Spleen (tissue), 13 donors: ENCODE measurements at places on chromosomes 4 and X. TPM values are rescaled to one million over a fixed set of nuclear protein-coding genes. Genes with fewer than 3 reads are reported as not detected.

The ZNF827 gene
- total RNA-seq = 19.9 TPM

DNA sequence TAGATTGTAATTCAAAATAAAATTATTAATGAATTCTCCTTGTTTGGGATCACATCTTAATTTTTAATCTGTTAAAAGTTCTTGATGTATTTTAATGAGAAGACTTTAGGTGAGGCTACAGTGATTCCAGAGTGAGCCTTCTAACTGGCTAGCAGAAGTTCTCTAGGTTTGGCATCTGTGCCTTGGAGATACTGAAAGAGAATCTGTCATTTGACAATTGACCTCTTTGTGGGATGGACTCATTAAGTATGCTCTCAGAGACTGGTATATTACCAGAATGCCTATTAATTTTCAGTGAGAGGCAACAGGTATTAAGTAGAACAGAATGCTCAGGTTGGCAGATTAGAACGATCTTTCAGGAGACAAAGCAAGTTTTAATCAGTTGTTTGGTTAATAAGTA, 10.2 kb downstream of the CCNG2 start:
- H3K27me3 ChIP-seq = no peaks in the 10 kb centered on the region
- H3K36me3 ChIP-seq = peaks cover 86% of the 10 kb centered on the region
- DNase-seq = no peak

The USP51 gene
- total RNA-seq = 4.3 TPM

The GC gene
- not detected for total RNA-seq

- peaks cover 30% of the 10 kb centered on the region for H3K4me1 ChIP-seq
- no peak overlapping the region for H3K4me3 ChIP-seq
- H3K27me3 ChIP-seq = no peaks in the 10 kb centered on the region
- no peak overlapping the region for H3K27ac ChIP-seq
Measured at GRCh38 chr4:185778307-185778706, 33.7 kb downstream of the SORBS2 start.

DNA sequence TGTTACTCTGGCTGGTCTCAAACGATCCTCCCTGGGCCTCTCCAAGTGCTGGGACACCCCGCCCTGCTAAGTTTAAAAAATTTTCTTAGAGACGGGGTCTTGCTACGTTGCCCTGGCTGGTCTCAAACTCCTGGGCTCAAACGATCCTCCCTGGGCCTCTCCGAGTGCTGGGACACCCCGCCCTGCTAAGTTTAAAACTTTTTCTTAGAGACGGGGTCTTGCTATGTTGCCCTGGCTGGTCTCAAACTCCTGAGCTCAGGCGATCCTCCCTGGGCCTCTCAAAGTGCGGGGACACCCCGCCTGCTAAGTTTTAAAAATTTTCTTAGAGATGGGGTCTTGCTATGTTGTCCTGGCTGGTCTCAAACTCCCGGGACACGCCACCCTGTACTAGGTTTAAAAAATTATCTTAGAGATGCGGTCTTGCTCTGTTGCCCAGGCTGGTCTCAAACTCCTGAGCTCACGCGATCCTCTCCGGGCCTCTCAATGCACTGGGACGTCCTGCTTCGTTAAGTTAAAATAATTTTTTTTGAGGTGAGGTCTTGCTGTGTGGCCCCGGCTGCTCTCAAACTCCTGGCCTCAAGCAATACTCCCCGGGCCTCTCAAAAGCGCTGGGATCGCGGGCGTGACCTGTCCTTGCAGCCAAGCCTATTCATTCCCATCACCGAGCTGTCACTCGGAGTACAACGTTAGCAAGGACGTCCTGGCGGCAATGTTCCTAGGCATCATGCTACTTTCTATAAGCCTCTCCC, 1.1 kb downstream of the SLC25A6 start:
- H3K27ac ChIP-seq = peak overlapping the region; percentile 99
- H3K36me3 ChIP-seq = peaks cover 47% of the 10 kb centered on the region
- H3K4me3 ChIP-seq = peak overlapping the region; percentile 100
- peak; percentile 88 for DNase-seq
- peaks cover 68% of the 10 kb centered on the region for H3K4me1 ChIP-seq
- H3K27me3 ChIP-seq = no peaks in the 10 kb centered on the region

DNA sequence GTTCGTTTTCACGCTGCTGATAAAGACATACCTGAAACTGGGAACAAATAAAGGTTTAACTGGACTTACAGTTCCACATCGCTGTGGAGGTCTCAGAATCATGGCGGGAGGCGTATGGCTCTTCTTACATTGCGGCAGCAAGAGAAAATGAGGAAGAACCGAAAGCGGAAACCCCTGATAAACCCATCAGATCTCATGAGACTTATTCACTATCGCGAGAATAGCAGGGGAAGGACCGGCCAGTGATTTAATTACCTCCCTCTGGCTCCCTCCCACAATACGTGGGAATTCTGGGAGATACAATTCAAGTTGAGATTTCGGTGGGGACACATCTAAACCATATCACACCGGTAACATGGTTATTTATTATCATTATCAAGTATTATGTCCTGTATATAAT, 2204.5 kb downstream of the ARAP2 start:
- no peak overlapping the region for H3K4me3 ChIP-seq
- H3K4me1 ChIP-seq = no peaks in the 10 kb centered on the region
- DNase-seq = no peak
- H3K36me3 ChIP-seq = no peaks in the 10 kb centered on the region
- no peaks in the 10 kb centered on the region for H3K27me3 ChIP-seq

DNA sequence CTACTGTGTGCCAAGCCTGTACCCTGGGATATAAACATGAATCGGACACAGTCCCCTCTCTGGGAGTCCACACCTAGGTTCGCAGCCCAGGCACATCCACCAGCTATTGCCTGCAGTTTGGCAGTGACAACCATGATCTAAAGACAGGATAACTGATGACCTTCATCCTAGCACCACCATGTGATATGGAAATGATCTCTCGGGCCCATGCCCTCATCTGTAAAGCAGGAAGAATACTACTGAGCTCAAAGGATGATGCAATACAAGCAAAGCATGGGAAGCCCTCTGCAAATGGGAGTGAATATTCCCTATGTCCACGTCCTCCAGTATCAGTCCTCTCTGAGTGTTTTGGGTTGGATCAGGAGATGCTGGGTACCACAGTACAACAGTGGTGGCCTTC, 80.9 kb upstream of the MSX1 start:
- DNase-seq = no peak
- H3K27ac ChIP-seq = no peak overlapping the region
- no peaks in the 10 kb centered on the region for H3K36me3 ChIP-seq

The RHOXF2 gene
- not detected for total RNA-seq

DNA sequence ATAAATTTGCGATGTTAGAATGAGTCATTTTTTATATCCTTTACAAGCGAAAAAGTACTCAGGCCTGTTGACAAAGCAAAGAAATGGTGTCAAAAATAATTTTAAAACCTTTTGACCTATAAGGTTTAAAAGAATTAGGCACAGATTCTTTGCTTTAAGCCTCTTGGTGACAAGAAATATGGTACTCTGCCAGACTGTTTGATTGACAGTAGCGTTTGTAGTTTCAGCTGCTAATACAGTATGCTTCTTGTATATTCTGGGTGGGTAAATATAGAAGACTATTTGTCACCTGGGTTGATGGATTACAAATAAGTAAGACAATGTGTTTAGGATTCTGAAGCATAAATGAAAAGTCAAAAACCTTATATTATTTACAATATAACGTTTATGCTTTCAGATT, 193.1 kb upstream of the PITX2 start:
- H3K27ac ChIP-seq = no peak overlapping the region
- H3K36me3 ChIP-seq = no peaks in the 10 kb centered on the region
- no peak for DNase-seq
- no peak overlapping the region for H3K4me3 ChIP-seq

The ADH7 gene
- not detected for total RNA-seq

The FRMPD3 gene
- 0.20 TPM for total RNA-seq

DNA sequence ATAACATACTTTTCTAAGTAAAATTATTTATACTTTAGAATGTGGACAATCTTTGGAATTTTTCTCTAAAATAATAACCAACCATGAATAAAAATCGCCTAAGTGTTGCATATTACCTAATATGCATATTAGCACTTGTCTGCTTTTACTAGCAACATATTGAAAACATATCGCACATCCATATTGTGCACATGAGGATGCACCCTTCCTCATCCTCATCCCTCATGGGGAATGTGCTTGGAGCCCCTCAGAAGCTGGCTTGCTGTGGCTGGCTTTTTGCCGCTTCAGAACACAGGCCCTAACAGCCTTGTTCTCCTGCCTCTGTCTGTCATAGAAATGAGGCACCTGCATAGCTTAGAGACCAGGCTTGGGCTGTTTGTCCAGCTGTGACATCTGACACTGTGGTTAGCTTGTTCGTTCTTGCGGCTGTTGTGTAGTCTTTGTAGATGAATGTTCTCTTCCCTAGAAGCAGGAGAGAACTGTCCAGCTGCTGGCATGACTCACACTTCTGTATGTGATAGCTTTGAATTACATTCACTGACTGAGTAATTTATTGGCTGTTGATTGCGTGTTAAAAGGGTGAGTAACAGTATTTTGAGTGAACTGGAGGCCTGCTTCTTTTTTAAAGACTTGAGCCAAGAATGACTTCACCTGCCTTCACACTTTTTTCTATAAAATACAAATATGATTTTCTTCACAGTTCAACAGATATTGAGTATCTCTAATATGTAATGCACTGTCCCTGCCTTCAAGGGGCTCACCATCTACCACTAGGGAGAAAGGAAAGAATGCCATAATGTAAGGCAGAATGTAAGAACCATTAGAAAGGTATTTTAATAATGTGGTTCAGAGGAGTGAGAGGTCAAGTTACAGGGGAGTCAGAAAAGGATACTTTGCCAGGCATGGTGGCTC, 81.9 kb downstream of the HMGB2 start:
- H3K4me1 ChIP-seq = no peaks in the 10 kb centered on the region
- H3K27me3 ChIP-seq = no peaks in the 10 kb centered on the region
- H3K27ac ChIP-seq = no peak overlapping the region
